H54 (cell line): ENCODE measurements at places on chromosomes 11 and 22.
A peak's percentile ranks its signal among the peaks of the same experiment; 100 is the strongest.

DNA sequence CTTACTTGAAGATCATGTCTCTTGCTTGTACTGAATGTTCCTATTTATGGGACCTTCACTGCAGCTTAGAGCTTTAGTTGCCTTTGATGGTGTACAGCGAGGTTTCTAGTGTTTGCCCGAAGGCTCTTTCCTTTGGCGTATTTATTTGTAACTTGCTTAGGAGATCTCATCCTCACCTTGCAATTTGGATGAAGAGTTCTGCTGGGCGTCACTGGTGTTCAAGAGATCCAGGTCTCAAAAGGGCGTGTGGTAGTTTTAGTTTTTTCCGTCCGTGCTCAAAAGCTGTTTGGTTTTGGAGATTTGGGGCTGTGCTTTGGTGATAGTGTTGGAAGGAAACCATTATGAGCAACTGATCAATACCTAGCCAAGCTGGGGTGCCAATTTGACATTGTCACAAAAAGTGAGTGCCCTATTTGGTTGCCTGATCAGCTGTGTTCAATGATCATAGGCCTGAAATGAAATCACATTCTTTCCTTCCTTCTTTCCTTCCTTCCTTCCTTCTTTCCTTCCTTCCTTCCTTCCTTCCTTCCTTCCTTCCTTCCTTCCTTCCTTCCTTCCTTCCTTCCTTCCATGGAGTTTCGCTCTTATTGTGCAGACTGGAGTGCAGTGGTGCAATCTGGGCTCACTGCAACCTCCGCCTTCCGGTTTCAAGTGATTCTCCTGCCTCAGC, 69.7 kb upstream of the GRAMD1B start:
- DNase-seq, result no peak

- no peak for DNase-seq
These were observed 252.6 kb downstream of the BRD1 start for GRCh38 chr22:49574881-49575702.

GRCh38 chr22:31085493-31085824, 4.3 kb downstream of the SMTN start:
- no peak for DNase-seq

DNA sequence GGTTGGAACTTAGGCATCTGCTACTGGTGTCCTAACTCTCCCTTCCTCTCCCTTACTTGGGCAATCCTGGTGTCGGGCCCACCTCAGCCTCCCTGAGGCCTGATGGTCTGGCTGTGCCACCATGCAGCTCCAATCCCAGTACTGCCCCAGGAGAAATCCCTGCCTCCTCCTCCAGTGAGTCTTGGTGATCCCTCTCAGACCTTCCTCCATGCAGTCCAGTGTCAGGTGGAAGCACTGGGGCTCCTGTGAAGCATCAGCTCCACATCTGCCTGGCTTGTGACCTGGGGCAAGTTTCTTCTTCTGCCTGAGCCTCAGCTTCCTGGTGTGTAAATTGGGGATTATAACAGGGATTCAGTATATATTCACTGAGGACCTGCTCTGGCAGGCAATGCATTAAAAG, 1.8 kb upstream of the PELI3 start:
- no peak for DNase-seq

DNA sequence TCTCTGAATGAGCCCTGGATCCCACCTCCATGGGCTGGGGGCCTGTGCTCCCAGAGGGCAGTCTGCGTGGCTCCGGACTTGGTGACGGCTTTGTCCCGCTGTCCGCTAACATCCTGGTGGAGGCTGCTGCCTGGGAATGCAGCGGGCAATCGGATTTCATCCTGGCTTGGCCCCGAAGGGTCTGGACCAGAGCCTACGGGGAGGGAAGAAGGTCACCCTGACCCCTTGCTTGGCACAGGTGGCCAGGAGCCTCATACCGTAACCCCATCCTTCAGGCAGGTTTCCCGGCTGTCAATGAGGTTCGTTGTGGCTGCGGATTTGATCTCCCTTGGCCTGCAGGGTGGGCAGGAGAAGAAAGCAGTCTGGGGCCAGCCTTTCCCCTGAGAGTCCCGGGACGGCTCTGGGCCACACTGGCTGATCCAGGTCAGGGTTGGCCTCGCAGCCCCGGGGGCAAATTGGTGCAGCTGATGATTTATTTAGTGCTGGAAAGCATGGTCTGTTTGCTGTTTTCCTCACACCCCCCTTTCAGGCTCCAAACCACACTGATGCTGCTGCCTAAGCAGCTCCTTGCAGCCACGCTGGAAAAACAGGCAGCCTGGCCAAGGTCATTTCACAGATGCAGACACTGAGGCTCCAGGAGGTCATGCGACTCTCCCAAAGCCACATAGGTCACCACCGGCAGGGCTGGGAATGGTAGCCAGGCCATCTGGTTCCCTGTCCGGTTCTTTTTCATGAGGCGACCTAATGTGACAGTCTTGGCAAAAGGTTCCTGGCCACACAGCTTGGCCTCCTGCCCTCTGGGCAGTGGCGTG, 15.0 kb downstream of the PRDM11 start:
- DNase-seq, result no peak

- no peak for DNase-seq
These were observed 57.4 kb downstream of the CHST1 start for GRCh38 chr11:45607995-45608394.

GRCh38 chr11:33802194-33802950, 28.1 kb upstream of the FBXO3 start:
- peak; percentile 71 for DNase-seq

GRCh38 chr11:78291503-78292108, 102.9 kb downstream of the USP35 start:
- no peak for DNase-seq

DNA sequence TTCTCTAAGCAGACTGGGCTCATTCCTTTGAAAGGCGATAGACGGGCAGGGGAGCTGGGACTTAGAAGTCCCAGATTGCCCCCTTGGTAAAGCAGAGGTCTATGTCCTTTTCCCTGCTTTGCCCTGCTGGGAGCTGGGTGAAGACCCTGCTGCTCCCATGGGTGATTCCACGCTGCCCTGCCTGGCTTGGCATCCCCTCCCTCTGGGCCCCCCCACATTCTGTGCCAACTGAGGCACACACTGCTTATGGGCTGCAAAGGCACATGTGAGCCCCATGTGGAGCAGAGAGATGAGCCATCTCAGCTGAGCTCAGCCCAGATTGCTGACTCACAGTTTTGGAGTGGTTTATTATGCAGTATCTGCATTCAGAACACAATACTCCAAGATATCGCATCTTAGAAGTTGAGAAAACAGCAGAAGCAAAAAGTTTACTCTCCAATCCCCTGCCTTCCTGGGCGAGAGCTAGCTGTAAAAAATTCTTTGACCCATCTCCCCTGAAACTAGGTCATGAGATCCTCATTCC, 127.2 kb downstream of the ST3GAL4 start:
- DNase-seq, result no peak

GRCh38 chr11:59615120-59615636, 396 bp downstream of the OSBP start:
- no peak for DNase-seq

GRCh38 chr11:134984421-134984820, 572.4 kb upstream of the B3GAT1 start:
- DNase-seq, result no peak
